Fibroblast of skin of left quadriceps (primary cell): ENCODE measurements at places on chromosomes 1 and 21.

GRCh38 chr1:21704145-21704544 is 35.0 kb upstream of the RAP1GAP start:
- DNase-seq = no peak

DNA sequence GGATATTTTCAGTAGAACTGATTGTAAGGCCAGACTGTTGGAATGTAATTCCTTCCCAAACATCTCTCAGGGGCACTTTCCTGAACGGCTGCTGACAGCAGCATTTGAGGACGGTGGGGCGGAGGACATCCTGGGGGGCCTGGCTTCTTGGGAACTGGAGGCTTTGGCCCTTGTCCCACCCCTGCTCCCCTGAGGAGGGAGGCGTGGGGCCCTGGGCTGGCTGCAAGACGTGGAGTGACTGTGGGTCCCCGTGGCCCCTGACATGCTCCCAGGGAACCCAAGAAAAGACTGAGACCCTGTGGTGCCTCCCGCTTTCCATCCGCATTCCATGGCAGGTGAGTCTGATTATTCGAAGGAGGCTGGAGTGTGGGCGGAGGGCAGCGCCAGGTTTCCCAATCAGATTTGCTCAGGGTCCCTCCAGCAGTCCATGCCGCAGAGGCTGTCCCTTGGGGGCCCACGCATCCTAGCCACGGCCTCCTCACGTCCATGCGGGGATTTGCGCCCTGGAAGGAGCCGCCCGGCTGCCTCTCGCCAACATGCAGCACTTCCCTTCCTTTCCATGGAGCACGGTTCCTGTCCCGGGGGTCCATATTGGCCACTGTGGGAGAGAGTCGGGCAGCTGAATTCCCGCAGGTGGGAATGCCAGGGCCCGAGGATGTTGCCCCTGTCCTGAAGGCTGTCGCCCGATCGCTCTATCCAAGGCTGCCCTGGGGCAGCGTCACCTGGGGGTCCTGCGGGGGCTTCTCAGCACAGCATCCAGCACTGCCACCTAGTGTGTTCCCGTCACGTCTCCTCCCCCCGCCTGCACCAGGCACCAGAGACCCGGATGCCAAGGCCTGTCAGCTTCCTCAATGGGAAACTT is 69.0 kb downstream of the FAAP20 start:
- no peak for DNase-seq

GRCh38 chr21:44897326-44898010 is 23.2 kb downstream of the ITGB2 start:
- no peak for DNase-seq

GRCh38 chr1:17193222-17194132 is 11.5 kb upstream of the PADI1 start:
- no peak for DNase-seq

DNA sequence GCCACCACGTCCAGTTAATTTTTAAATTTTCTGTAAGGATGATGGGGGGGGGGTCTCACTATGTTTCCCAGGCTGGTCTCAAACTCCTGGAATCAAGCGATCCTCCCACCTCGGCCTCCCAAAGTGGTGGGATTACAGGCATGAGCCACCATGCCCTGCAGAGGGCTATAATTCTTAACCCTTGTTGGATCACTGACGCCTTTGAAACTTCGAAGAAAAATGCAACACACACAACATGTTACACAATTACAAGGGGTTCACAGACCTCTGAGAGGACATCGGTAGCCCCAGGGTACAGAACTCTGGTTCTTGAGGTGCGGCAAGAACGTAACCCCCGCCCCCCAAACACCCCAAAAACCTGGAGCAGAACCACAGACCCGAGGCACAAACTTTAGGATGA is 8.4 kb upstream of the LUZP1 start:
- no peak for DNase-seq
